ENCODE measurements at places on chromosomes 5 and 9.

DNA sequence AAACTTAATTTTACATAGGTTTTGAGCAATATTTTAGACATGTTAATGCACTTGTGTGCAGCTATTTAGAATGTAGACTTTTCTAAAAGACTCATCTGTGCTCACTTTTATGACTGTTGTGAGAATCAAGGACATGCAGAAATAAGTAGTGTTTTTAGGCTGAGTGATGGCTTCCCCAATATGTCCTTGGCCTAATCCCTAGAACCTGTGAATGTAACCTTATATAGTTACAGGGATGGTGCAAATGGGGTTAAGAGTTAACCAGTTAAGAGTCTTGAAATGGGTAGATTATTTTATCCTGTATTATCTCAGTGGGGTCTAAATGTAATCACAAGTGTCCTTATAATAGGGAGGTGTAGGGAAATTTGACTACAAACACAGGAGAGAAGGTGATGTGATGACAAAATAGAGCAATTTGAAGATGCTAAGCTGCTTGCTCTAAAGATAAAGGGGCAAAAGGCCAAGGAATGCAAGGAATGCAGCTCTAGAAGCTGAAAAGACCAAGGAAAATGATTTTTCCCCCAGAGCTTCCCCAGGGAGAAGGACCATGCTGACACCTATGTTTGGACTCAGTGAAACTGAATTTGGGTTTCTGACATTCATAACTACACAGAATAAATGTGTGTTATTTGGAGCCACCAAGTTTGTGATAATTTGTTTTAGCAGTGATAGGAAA, 298.0 kb upstream of the PAPPA start:
- DNase-seq = no peak

DNA sequence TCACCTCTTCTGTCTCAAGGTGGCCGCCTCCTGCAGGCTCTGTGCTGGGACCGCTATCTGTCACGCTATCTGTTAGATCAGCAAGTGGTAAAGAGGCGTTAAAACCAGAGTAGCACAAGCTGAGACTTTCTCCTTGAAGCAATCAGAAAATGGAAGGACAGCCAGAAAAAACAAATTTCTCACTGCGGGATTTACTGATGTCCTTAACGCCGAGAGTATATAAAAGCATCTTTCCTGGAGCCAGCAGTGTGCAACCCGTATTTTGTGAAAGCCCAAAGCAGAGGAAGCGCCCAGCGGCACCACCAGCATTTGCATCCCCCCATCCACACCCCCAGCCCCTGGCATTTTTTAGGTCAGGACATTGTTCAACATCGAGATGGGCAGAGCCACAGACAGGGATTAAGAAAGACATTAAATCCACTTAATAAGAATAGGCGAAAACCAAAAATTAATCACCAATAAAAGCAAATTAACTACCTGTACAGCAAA, 48.6 kb downstream of the DUSP1 start:
- peak; percentile 28 for DNase-seq

- DNase-seq = no peak
Observed at GRCh38 chr5:149060325-149060724, 2.5 kb downstream of the SH3TC2 start.

GRCh38 chr9:131214286-131214856, 61.9 kb downstream of the FAM78A start:
- DNase-seq = no peak

DNA sequence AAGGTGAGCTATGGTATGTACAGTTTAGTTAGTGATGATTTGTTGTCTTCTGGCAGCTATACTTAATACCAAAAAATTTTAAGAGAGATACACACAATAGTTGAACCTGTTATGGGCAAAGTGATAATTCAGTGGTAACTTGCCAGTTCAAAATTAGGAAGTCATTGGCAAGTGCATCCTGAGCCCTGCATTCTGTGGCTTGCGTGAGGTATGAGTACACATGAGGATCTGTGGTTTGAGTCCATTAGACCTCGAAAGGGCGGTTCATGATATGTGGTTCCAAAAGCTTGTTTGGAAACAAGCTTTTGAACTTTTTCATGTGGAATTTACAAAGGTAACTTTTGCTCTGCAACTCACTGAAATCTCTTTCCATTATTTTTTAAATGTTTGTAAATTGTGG, 47.0 kb downstream of the GPR21 start:
- no peak for DNase-seq

DNA sequence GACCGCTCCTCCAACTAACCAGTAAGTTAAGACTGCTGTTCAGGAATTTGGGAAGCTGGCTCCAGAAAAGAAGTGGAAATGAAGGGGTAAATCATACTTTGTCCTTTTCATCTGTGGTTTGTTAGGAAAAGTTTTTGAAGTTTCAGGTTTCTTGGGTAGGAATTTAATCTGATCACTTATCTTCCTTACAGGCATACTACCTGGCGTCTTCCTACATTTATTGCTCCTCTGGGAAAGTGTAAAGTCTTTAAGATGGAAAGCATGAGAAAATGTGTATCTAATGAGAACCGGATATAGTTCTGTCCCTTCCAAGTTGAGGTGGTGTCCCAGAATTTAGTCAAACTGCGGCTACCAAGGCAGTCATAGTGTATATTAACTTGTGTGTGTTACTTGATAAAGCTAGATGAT, 1.3 kb downstream of the RASA1 start:
- no peak for DNase-seq

GRCh38 chr9:72728031-72728770, 206.8 kb downstream of the TMC1 start:
- no peak for DNase-seq

DNA sequence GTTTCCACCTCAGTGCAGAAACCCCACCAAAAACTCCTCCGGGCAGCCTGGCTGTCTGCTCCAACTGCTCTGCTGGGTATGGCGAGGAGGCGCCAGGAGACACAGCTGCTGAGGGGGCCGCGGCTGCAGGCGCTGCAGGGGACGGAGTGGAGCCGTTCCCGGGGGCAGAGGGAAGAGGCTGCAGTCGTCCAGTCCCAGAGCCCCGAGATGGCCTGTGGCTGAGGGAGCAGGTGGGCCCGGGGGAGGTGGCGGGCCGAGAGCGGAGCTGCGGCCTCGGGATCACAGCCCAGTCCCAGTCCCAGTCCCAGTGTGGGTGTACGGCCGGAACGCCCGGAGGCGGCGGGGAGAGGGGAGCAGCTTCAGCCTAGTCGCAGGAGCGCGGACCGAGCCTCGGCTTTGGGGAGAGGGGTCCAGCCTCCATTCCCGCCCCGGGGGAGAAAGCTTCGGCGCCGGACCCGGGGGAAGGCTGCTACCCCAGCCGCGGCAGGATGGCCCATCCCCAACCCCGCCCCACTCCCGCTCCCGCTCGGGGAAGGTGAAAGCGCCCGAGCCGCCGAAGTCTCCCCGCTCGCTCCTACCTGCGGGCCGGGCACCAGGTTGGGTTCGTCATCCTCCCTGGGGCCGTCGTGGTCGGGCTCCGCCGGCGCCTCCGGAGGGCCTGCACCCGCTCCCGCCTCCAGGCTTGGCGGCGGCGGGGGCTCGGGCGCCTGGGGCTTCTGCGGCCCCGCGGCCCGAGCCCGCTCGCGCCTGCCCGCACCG, 513 bp downstream of the FAM193B start:
- peak; percentile 57 for DNase-seq

DNA sequence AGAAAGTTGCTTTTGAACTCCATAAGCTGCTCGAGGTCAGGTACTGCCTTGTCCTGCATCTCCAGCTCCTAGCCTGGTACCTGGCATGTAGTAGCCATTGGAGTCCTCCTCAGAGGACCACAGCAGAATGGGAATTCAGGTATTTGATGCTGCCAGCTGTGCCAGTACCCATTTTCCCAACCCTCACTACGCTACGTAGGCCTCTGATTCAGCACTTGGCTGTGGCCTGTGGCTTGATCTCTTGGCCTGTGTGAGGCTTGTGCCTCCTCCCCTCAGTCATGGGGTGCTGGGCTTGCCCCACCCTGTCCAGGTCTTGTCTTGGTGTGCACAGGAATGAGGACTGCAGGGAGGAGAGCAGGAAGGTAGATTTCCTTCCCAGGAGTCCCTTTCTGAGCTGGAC, 11.8 kb downstream of the OTULIN start:
- peak; percentile 30 for DNase-seq

DNA sequence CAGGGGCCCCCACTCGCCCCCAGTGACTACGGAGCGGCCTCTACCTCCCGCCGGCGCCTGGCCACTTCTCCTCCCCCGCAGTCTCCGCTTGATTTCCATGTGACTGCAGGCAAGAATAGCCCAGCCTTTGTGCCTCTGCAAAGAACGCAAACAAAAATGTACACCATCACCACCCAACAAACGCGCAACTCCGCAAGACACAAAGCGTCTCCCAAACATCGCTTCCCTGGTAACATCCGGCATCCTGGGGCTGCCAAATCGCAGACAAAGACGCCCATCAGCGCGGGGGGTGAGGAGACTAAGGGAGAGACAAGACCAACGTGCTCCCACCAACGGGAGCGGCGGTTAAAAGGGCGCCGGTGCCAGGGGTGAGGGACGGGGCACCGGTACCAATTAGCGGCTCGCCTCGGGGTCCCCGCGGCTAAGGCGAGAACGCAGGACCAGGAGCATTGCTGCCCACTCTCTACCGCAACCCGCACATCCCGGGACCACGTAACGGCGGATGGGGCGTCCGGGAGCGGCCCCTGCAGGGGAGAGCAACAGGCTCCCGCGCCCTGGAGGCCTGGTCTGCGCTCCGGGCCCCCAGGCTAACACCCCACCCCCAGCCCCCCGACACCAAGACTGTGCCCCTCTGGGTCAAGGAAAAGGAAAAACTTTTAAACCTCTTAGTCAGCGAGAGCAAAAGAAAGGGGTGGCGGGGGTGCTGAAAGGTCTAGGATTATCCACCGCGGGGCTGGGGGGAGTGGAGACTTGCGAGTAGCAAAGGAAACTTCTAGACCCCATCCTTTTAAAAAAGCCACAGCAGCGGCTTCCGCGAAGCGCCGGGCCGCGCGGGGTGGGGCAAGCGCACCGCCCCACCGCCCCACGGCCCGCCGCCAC, 885 bp downstream of the MPDZ start:
- no peak for DNase-seq

DNA sequence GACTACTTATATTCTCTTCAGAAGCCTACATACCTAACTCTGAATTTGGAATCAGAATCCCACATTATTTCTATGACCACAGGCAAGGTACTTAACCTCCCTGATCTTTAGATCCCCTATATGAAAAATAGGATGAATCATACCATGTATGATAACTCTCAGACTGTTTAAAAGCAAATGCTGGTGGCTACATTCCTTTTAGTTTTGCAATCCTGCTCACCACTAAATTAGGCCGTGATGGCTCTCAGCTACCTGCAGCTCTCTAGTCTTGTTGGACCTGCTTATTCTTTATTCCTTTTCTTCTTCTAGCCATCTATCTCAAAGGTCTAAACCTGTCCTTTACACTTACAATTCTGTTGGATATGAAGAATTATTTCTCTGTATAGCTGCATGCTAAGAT, 303.4 kb upstream of the ATP10B start:
- no peak for DNase-seq

DNA sequence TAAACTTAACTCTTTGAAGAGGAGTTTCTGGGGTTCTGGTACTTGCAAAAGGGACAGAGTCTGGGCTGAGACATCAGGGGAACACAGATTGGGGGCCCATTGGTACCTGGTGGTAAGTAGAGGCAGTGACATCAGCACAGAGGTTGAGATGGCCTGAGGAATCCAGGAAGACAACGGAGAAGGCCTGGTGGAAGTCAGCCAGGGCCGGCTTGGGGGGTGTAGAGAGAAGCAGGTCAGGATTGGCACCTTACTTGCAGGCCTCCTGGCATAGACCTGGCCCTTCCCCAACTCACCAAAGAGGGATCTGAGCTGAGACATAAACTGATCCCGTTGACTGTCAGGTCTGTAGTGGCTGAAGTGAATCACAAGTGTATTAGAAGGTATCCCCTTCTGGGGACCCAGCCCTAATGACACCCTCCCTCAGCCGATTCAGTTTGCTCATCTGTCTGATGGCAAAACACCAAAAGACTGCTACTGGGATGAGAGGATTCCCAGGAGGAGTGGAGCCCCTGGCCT, 5.5 kb downstream of the NOL6 start:
- no peak for DNase-seq

DNA sequence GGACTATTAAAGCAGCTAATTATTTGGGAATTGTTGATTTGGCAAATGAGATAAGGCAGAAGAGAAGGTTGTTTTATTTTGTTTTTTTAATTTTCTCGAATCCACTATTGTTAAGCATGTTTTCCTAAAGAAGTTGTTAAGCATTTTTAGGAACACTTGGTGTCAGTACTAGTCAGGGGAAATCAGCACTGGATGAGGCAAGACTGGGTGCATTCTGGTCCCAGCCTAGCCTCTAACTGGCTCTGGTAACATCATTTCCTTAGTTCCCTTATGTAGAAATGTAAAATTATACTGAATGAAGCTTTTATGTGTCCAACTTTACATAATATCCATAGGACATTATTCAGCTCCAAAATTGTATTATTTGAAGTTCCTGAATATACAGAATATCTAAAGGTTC, 196.1 kb downstream of the PCSK5 start:
- DNase-seq = no peak

- DNase-seq = no peak
Observed at GRCh38 chr5:128516978-128517377, 21.1 kb downstream of the FBN2 start.

- DNase-seq = no peak
Observed at GRCh38 chr9:15417626-15418025, 5.0 kb upstream of the SNAPC3 start.

DNA sequence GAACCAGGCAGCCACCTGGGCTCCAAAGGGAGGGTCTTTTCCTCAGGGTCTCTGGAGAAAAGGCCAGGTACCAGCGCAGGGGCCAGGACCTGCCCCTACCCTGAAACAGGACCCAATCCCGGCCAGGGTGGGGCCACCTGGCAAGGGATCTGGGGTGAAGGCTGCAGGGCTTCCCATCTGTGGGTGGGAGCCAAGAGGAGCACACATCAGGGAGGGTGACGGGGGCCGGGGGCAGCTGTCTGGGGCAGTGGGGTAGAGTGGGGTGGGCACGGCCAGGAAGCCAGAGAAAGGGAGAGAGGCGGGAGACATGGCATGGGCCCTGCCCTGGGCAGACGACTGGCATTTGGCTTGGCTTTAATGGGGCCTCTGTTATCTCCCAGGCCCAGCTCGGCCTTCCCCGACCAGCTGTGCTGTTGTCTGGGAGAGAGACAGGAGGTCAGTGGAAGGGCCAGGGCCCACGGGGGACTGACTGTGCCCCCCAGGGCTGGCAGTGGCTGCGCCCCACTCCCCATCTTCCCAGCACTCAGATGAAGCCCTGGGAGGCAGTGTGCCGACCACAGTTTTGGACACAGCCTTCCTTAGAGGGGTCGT, 57.2 kb upstream of the RNF130 start:
- DNase-seq = no peak

DNA sequence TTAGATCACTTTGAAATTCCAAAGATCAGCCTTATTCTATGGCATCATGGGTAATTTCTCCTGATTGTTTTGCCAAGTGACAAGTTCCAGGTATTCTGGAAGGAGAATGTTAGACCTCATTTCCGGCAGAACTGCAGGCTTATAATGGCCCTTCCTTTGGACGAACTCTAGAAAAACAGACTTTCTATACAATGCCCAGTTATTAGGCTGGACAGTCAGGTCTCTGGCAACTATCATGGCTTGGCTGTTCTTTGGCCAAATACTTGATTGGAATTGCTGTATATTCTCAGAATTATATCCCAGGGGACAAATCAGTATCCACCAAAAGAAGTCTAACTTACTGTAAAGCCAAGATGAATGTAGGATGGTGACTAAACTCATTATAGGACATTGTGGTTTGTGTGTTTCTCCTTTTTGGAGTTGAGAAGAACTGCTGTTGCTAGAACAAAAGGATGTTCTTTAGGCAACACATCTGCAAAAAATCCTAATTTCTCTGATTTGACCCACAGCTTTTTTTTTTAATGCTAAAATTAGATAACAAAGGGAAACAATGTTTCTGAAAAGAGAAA, 69.0 kb downstream of the ADAMTSL1 start:
- no peak for DNase-seq

GRCh38 chr9:134570711-134571325, 70.8 kb upstream of the COL5A1 start:
- no peak for DNase-seq

Measured in CD4-positive, alpha-beta T cell treated with Interleukin-6 for 4 hours (primary cell).